Fibroblast of lung (primary cell): ENCODE measurements at places on chromosomes 12 and 14.
A peak's percentile ranks its signal among the peaks of the same experiment; 100 is the strongest.

DNA sequence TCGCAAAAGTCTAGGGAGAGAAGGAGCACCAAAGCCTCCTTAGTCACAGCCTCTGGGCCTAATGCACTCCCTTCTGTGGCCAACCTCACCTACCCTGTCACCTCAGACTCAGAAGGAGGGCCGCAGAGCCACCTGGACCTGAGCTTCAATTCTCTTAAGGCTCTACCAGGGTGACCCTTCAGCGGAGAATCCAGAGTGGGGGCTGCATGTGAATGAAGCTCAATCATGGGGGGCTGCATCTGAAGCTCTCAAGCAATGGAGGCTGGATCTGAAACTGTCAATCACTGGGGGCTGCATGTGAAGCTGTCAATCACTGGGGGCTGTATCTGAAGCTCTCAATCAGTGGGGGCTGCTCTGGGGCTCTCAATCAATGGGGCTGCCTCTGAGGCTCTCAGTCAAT, 43.1 kb upstream of the EIF5 start:
- no peak for DNase-seq

DNA sequence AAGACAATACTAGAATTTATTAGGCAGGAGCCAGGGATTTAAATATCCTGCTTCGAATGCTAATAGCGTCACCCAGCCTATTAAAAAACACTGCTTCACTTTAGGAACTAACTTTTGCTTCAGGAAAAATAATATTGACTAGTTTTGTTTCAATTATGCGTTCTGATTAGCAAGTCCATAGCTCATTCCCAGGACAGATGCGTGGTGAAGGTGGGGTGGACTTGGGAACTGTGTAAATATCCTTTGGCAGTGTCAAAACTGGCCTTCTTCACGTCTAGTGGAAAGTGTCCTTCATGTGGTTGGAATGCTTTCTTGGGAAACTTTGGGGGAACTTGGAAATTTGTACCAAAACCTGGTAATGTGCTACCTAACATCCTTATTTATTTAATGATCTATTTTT, 474.8 kb upstream of the NOVA1 start:
- DNase-seq, result no peak

DNA sequence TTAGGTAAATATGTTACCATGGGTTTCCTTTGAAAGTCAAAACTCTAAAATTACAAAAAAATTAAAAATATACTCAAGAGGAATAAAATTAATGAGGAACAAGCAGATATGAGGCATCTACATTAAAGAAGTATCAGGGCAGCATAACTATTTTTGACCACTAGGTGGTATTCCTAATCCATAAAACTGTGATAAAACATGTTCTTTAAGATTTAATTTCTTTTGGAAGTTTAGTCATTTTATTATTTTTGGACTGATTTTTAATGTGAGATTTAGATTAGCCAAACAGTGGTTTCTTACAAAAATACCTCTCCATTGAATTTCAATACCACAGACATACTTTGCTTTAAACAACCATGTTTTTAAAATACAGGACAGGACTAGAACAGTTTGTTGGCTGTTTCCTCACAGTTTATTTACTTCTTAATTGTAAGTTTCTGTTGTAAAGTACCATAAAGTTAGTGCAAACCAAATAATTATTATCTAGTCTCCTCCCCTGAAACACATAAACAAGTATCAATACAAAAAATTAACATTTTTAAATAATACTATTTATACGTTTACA, 49.8 kb downstream of the NTS start:
- peak; percentile 59 for DNase-seq

DNA sequence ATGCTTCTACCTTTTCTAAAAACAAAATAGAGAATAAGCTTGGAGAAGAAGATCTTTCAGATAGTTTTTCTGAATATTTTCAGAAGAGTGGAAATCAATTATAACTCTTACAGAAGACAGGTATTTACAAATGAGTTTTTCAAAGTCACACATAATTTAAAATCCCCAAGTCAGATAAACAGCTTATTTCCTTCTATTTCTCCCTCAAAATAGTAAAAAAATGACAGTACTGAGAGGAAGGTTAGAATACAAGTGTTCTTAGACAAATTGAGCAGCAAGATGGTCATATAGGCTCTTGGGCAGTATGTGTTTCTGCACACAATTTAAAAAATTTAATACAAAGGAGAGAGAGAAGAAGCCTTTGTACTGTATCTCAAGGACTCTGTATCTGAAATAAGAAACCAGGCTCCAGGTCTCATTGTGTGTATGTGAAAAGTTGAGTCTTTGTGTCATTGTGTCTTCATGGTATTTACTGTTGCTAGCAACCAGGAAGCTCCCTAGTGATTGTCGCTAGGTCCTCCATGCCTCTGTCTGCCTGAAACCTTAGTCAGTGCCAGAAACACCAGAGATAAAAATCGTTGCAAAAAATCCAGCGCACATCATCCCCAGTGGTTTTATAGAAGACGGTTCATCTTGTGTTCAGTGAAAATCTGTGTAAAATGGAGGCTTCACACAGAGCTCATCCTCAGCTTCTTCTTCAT, 12.9 kb upstream of the TUBA1A start:
- DNase-seq, result peak; percentile 89

- no peak for DNase-seq
Observed at GRCh38 chr12:109926488-109927210, 26.6 kb downstream of the TCHP start.

GRCh38 chr14:29037411-29037810, 270.8 kb downstream of the FOXG1 start:
- peak; percentile 36 for DNase-seq

- peak; percentile 52 for DNase-seq
Observed at GRCh38 chr12:106227641-106228319, 20.0 kb downstream of the CKAP4 start.

GRCh38 chr14:45039390-45039789, 44.5 kb upstream of the PRPF39 start:
- no peak for DNase-seq

GRCh38 chr12:47808050-47808449, 11.7 kb downstream of the HDAC7 start:
- peak; percentile 69 for DNase-seq

DNA sequence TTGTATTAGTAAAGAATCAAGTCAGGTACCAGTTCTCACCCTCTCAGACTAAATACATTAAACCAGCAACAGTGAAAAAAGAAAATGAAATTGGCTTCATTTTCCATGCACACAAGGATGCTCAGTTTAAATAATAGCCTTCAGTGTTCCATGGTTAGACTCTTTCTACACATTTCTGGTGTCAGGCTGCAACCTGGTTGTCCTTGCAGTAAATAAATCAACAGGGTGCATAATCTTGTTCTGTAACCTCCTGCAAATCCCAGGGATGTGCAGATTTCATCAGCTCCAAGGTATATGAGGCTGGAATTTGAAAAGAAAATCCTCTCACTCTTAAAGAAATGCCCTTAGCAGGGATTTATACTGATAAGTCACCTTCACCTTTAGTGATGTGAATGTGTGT, 46.7 kb upstream of the BTG1 start:
- DNase-seq, result no peak

DNA sequence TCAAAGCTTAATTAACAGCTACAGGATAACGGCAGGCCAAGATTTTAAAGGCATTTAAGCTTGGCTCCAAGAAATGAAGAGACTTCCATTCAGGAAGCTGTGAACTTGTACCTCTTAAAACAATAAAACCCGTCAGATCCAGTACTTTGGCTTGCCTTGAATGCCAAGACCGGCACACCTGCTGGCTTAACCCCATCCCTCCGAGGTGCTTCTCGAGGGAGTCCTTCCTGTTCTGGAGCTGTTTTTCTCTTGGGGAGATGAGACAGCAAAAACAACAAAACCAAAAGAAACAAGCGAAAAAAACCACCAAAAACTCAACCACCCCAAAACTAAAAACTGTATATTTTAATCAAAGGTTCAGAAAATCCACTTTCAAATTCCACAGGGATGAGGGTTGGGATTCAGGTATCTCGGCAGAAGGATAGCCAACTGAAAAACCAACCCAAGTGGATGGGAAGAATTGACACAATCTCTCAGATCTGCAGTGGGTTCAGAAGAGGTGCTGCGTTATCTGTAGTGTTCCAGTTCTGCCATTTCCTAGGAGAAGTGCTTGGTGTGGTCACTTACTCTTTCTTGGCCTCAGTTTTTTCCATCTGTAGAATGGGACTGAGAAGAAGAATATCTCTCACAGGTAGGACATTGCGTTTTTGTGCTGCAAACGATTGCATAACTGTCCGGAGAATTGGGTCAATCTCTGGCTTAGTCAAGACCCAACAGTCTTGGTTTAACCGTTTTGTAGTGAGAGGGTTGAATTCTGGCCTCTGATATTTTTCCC, 420.1 kb downstream of the VRK1 start:
- no peak for DNase-seq

- no peak for DNase-seq
Observed at GRCh38 chr12:87960566-87960965, 68.6 kb downstream of the C12orf50 start.

DNA sequence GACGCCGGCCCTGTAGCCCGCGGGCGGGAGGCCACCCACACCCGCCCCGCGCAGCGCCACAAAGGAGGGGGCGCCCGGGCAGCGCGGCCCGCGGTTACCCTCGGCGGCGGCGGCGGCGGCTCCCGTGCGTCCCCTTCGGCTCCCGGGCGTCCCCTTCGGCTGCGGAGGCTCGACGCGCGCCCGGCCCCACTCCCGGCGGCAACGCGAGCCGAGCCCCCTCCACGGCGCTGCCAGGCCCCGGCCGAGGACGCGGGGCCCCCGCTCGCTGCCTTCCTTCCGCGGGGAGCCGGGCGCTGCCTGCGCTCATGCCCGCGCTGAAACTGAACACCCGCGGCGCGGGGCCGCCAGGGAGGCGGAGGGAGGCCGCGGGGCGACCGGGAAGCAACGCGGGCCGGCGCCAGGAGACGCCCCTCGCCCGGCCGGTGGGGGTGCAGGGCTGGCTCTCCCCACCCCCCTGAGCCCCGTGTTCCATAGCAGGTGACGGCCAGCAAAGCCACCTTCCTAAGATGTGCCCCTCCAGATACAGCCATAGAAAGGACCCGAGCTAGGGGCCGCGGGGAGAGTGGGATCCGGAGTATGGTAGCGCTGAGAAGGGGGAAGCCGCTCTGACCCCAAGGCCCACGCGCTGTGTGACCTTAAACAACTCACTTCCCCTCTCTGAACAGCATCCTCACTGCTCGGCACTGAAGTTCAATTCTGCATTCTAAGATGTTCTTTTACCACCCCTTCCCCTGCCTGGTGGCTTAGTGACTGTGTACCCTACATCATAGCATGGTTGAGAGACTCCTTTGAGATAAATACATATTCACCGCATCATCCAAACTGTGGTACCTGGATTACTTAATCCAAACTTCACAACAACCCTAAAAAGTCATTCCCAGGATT, 42.8 kb downstream of the KDM2B start:
- DNase-seq, result no peak

- DNase-seq, result no peak
Observed at GRCh38 chr14:39472078-39472477, 39.8 kb upstream of the FBXO33 start.

- DNase-seq, result no peak
Observed at GRCh38 chr14:68808696-68809480, 16.0 kb upstream of the ZFP36L1 start.

DNA sequence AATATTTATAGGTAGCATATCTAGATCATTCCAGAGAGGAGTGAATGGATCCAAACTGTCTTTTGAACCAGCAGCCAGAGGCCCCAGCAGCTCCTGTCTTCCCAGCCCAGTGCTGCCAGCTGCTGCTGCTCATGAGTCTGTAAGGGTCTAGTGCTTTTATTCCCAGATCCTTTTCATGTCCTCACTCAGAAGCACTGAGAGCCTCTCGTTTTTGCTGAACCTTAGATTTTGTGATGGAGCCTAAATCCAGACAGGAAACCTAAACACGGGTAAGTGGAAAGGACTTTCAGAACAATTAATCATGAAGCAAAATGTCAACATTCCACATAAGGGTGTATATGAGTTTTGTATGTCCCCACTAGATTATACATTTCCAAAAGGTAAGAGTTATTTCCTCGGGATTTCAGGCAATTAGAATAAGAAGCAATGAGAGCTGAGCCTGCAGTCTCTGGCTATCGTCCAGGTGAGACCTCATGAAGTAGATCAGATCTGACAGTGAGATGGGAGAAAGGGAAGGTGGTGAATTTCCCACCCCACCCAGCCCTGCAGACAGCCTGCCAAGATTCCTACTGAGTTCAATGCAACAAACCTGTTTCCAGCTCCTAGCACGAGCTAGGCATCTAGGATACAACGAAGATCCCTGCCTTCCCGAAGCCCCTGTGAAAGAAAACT, 84.4 kb downstream of the NINJ2 start:
- DNase-seq, result peak; percentile 26

DNA sequence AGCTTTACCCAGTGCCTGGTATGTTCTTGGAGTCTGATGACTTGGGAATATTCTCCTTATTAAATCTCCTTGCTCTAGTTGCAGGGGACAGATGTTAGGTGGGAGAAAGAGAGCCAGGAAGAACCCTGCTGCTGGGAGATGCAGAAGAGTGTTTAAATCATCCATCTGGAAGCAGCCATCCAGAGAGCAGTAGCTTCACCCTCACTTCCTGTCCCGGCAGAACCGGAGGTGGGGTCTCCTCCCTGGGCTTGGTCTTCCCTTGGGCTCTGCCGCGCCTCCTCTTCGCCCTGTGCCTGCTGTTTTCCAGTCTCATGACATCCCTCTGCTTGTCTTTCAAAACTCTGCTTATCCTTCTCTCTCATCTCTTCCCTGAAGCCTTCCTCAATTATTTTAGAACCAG, 15.5 kb downstream of the B4GALNT3 start:
- no peak for DNase-seq

GRCh38 chr14:55136885-55137786, 8.1 kb downstream of the LGALS3 start:
- DNase-seq, result peak; percentile 92

DNA sequence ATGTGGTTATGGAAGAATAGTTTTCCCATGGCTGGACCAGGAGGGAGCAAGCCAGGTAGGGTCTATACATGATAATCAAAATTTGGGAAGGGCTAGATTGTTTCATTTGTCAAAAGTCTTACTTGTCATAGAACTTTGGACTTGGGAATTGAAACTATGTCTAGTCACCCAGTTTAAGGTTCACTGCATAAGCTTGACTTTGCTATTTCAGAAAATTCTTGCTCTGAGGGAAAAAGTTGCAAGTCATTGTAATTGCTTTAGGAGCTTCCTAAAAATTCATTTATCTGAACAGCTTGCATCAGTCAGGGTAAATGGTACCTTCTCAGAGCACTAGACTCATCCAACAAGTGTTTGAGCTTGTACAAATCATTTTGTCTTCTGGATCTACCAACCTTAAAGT, 1194.7 kb downstream of the GALC start:
- no peak for DNase-seq

DNA sequence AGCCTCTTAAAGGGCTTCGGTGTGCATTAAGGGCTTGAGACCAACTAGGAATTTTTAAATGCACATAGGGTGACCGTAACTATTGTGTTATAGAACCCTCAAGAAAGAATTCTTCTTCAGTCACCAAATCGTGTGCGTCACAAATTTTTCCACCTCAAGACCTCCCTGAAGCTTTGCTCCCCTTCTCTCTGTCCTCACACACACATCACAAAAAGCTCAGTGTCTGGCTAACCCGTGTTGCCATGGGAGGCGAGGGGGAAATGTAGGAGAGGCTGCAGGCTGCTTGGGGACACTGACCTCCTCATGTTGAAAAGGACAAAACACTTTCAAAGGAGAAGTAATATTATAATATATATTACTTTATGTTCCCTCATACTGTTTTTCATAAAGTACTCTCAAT, 10.6 kb downstream of the SSPN start:
- DNase-seq, result no peak

- DNase-seq, result no peak
Observed at GRCh38 chr14:101019990-101020710, 116.6 kb upstream of the RTL1 start.
